ENCODE measurements at places on chromosomes 4 and X.

GRCh38 chrX:111348429-111348828 lies 63.6 kb downstream of the DCX start:
- H3K4me1 ChIP-seq, result no peaks in the 10 kb centered on the region
- no peaks in the 10 kb centered on the region for H3K36me3 ChIP-seq
- H3K27ac ChIP-seq, result no peak overlapping the region
- DNase-seq, result no peak
- H3K27me3 ChIP-seq, result no peaks in the 10 kb centered on the region
- H3K4me3 ChIP-seq, result no peak overlapping the region

DNA sequence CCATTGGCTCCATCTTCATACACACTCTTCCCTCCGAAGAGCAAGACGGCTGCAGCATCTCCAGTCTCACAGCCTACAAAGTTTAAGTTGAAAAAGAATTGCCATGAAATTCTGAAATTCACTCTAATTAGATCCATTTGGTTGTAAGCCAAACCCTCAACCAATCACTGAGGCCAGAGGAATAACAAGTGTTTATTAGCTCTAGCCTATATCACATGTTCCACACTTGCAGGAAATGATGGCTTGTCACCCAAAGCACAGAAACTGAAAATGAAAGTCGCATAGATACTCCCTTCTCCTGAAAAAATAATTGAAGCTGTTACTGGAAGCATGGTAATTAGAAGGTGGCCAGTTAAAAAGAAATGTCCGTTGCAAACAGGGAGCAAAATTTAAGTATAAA lies 1071.8 kb downstream of the CCSER1 start:
- no peaks in the 10 kb centered on the region for H3K36me3 ChIP-seq
- H3K27ac ChIP-seq, result no peak overlapping the region
- H3K4me3 ChIP-seq, result no peak overlapping the region
- H3K4me1 ChIP-seq, result no peaks in the 10 kb centered on the region
- no peaks in the 10 kb centered on the region for H3K27me3 ChIP-seq

DNA sequence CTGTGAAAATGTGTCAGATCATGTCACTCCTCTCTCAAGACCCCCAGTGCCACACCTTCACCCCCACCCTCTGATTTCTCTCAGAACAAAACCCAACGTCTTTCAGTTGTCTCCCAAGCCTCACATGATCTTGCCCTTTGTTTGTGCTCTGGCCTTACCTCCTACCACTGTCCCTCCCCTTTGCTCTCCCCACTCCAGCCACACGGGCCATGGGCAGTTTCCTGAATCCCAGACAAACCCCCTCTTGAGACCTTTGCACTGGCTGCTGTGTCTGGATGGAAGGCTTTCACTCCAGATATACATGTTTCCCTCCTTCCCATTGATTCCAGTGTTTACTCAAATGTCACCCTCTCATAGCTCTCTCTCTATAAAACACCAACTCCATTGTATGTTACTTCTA lies 3.6 kb upstream of the CENPE start:
- peaks cover 7% of the 10 kb centered on the region for H3K27me3 ChIP-seq
- no peaks in the 10 kb centered on the region for H3K36me3 ChIP-seq
- DNase-seq, result no peak
- H3K27ac ChIP-seq, result no peak overlapping the region
- H3K4me3 ChIP-seq, result no peak overlapping the region
- H3K4me1 ChIP-seq, result peaks cover 8% of the 10 kb centered on the region

DNA sequence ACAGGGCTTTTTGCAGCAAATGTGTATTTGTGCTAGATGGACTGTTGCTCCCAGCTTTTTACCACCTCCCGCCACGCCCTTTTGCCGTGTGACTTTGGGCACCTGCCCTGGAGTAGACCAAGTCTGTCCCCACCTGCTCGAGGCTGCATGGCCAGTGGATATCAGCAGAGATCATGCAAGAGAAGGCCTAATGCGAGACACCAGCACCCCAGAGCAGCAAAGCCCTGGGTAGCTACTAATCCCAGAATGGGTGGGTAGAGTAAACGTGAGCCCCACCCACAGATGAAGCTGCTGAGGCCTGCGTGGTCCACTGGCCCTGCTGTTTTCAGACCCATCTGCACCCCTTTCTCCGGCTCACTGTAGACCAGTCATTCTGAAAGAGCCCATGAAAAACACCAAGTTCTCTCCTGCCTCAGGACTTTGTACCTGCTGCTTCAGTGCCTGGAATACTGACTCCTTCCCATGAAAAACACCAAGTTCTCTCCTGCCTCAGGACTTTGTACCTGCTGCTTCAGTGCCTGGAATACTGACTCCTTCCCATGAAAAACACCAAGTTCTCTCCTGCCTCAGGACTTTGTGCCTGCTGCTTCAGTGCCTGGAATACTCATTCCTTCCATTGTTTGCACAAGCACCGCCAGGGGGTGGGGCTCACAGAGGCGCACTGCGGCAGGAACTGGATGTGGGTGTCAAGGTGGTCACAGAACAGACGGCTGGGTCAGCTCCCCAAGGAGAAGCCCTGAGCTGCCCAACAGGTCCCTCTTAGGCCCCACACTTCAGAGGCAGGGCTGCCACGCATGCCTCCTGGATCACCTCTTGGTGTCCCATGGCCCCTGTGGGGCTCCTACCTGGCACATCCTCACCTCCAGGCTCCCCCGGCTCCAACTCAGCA lies 5.1 kb upstream of the TNIP2 start:
- no peak overlapping the region for H3K27ac ChIP-seq
- DNase-seq, result peak; percentile 59
- no peak overlapping the region for H3K4me3 ChIP-seq
- H3K4me1 ChIP-seq, result peaks cover 11% of the 10 kb centered on the region
- H3K36me3 ChIP-seq, result no peaks in the 10 kb centered on the region

GRCh38 chrX:47637546-47638195 lies 7.9 kb upstream of the CFP start:
- DNase-seq, result peak; percentile 69
- H3K27ac ChIP-seq, result peak overlapping the region; percentile 72
- peaks cover 43% of the 10 kb centered on the region for H3K36me3 ChIP-seq
- H3K27me3 ChIP-seq, result no peaks in the 10 kb centered on the region
- H3K4me1 ChIP-seq, result peaks cover 27% of the 10 kb centered on the region

- no peaks in the 10 kb centered on the region for H3K4me1 ChIP-seq
- no peak overlapping the region for H3K4me3 ChIP-seq
- H3K27me3 ChIP-seq, result no peaks in the 10 kb centered on the region
- H3K36me3 ChIP-seq, result no peaks in the 10 kb centered on the region
Measured at GRCh38 chr4:57640391-57641100, 530.4 kb upstream of the IGFBP7 start.

Data from activated CD4-positive, alpha-beta T cell treated with anti-CD3 and anti-CD28 coated beads for 36 hours (primary cell).